GM23248 (cell line): ENCODE measurements at places on chromosomes 2 and 18. TPM values are rescaled to one million over a fixed set of nuclear protein-coding genes. Genes with fewer than 3 reads are reported as not detected.
A peak's percentile ranks its signal among the peaks of the same experiment; 100 is the strongest.

The CRYGD gene
- not detected in 2 replicates for polyA plus RNA-seq

The UGT1A6 gene
- not detected in 2 replicates for polyA plus RNA-seq

The FAM237A gene
- polyA plus RNA-seq = not detected in 2 replicates

The KCTD1 gene
- 5.0 and 5.7 TPM in 2 replicates for polyA plus RNA-seq

DNA sequence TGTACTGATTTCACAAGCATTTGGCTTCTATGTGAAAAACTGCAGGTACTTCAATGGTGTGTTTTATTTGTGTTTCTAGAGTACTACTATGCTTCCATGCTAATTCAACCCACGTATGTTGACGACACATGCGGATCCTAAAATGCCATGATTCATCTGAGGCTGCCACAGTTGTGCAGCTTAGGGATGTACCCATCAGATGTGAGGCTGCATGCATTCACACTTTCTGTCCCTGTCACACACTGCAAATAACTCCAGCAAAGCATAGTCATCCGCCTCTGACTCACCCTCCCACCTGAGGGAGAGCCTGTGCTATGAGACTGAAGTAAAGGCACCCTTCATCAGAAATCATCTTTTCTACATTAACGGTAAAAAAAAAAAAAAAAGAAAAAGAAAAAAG, 22.1 kb upstream of the SERTAD2 start:
- DNase-seq = peak; percentile 71

The MC2R gene
- not detected in 2 replicates for polyA plus RNA-seq

The RAB6C gene
- not detected in 2 replicates for polyA plus RNA-seq

The KIAA2012 gene
- 0.13 and 0.18 TPM in 2 replicates for polyA plus RNA-seq

DNA sequence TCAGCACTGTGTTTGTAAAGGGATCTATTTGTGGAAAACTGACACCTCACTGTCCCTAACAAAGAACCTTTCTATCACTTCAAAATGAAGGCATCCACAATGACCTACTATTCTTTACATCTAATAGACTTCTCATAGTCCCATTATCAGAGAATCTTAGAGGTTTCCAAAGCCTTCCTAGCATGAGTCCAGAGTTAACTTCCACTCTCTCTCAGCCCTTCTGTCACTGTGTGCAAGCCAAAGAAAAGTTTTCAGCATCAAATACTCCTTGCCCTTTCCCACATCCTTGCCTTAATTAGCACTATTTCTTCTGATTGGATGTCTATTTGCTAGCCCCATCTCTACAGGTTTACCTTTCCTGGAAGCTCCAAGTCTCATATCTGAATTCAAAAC, 178.5 kb downstream of the ERBB4 start:
- no peak for DNase-seq

DNA sequence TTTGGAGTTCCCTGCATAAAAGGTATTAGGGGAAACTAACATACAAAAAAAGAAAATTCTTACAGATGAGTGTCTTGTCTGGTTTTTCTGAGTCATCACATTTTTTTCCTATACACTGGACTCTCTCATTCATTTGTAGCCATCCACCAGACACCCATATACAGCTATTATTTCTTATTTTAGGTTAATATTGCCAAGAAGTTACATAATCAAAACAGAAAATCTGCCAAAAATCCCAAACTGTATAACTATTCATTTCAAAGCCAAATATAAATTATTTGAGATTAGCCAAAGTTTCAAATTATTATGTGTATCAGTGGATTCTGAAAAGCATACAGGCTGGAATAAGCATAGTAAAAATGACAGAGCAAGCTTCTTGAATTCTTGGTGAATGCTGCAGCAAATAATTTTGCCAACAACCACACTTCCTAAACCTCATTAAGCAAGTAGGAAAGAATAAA, 191.2 kb downstream of the NCKAP5 start:
- peak; percentile 62 for DNase-seq

DNA sequence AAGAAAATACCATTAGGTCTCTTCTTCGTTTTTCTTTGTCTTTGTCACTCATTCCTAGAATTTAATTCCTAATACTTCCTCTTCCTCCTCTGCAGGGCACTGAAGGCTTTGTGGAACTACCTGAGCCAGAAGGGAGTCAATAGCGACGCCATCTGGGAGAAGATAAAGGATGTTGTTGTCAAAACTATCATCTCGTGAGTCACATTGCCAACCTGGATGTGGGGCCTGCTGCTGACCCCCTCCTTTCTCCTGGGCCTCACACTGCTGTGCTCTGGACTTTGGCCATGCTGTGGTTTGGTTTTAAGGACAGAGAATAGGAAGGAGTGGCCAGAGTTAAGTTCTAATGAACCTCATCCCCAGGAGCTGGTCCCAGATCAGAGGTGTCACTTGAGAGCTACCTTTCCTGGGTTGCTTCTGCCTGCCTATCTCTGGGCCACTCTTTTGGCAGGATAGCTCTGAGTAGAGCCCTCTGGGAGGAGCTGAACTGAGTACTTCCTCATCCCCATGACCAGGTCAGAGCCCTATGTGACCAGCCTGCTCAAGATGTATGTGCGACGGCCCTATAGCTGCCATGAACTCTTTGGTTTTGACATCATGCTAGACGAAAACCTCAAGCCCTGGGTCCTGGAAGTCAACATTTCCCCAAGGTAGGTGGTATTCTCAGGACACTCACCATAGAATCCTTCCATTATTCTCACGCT, 33.1 kb upstream of the CYP27A1 start:
- DNase-seq = no peak

DNA sequence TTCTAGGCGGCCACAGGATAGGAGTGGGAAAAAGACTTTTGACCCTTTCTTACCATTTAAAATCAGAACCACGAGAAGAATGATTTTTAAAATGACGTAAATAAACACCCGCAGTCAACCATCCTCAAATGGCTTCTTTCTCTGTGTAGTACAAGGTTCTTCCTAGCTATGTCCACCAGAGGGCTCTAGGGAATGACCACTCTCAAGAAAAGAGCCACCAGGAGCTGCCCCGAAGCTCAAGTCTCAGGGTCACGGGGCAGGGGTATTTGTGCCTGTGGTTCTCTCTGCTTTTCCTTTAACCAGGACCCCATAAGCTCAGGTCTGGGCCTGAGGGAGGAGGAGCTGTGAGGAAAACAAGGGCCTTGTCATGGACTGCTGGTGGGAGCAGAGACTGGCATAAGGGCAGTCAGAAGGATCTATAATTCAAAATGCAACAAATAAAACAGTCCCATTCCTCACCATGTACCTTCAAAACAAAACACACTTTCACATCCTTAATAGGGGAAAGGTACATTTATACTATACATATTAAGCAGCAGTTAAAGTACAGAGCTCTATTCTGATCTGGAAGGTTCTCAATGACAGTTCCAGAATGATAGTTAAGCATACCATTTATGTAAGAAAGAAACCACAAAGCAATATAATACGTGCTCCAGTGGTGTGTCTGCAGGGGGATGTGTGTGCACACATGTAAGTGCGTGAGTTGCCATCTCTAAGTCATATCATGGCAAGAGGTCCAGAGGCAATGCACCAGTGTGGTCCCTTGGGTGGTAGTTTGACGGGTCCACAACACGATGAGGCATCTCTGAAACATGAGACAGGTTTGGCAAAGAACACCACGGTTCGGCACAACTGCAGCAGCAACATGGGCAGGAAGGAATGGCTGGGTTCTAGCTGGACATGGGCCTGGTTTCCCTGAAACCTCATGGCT, 18.6 kb downstream of the LYPD1 start:
- peak; percentile 58 for DNase-seq

DNA sequence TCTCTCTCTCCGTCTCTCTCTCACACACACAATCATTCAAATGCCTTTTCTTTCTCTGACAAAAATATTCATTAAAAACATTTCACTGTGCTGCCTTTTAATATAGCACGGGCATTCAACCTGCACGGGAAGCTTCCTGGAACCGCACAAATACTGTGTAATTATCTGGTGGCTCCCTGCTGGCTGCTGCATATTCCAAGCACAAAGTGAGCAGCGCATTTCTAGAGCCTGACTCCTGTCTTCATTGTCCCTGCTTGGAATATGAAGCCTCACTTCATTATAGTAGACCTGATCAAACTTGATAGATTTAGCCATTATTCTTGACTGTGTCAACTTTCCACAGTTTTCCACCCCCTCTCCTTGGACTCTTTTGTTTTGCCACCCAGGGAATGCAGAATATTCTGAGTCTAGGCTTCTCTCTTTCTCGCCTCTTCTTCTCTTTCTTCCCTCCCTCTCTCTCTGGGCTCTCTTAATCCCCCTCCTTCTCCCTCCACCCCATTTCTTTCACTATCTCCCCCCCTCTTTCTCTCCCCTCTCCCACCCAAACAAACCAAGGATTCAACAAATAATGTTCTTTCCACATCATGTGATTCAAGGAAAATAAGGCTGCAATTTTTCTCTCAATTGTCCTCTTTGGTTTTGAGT, 672.1 kb upstream of the FANCL start:
- DNase-seq = no peak

DNA sequence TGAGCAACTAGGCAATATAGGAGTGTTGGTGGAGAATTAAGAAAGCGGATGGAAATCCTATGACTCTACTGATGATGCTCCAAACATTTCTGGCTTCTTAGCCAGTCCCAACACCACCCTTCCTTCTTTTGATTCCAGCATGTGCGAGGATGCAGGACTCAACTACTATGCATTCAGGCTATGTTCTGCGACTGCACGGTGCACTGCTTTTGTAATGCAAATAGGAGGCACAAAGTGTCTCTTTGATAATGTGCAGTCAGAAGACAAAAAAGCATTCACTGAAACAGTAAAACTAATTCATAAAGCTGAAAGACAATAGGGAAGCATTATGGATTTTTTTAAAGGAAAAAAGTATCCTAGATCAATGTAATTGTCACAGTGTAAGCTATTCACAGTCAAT, 106.7 kb downstream of the MEIS1 start:
- DNase-seq = no peak

- DNase-seq = peak; percentile 77
These were observed at the start of gene WDSUB1 for GRCh38 chr2:159285929-159286708. Gene WDSUB1 (minus strand): TSS chr2:159286703. CDS start chr2:159283069, 3,634 bp downstream.

GRCh38 chr2:12151716-12152115, 405.3 kb downstream of the LPIN1 start:
- DNase-seq = no peak

The KDSR gene
- polyA plus RNA-seq = 54.7 and 55.1 TPM in 2 replicates

The LRRTM4 gene
- not detected in 2 replicates for polyA plus RNA-seq

DNA sequence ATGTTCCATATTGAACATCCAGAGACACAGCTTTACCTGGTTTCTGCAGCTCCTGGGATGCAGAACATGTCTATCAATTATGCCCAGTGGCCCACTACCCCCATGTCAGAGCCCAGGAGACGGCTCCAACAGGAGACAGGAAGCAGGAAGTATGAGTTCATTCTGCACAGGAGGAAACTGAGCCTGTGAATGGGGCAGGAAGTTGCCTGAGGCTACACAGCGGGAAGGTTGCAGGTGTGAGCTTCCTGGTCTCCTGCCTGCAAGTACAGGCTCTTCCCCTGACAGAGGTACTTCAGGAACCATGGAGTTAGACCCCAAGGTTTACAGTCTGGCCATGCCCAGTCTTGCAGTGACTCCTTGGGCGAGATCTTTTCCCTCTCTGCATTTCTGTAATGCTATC, 2.8 kb upstream of the BOK start:
- no peak for DNase-seq

The IL36B gene
- polyA plus RNA-seq = not detected in 2 replicates

DNA sequence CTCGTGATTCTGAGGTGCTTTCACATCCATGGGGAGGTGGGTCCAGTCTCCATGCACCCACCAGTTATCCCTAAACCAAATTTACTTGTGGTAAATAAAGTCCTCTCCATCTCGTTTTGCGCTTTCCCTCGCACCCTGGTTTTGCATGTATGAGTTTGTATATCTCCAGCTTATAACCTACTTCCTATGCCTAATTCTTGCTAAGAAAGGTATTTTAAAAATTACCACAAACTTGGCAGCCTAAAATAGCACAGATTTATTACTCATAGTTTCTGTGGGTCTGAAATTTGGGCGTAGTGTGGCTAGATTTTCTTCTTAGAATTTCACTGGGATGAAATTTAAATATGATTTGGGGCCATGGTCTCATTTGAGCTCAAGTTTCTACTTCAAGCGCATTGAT, 511.5 kb downstream of the NYAP2 start:
- peak; percentile 8 for DNase-seq

DNA sequence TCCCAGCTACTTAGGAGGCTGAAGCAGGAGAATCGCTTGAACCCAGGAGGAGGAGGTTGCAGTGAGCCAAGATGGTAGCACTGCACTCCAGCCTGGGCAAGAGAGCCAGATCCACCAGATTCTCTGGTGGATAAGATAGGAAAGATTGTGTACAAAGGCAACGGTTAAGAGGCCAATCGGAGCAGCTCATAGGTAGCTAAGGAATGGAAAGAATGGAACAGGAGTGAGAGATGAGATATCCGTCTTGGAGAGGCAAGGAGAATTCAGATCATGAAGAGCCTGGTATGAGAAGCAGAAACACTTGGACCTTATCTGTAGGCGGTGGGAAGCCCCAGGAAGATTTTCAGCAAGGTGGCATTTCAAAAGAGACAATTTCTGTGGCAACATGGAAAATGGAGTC, 27.1 kb downstream of the TTR start:
- DNase-seq = no peak

GRCh38 chr2:186456941-186457340, 29.1 kb upstream of the ZC3H15 start:
- peak; percentile 89 for DNase-seq

The C2orf78 gene
- not detected in 2 replicates for polyA plus RNA-seq

The KHK gene
- 0.24 and 0.51 TPM in 2 replicates for polyA plus RNA-seq

The MAP2 gene
- polyA plus RNA-seq = 1.1 and 1.3 TPM in 2 replicates

DNA sequence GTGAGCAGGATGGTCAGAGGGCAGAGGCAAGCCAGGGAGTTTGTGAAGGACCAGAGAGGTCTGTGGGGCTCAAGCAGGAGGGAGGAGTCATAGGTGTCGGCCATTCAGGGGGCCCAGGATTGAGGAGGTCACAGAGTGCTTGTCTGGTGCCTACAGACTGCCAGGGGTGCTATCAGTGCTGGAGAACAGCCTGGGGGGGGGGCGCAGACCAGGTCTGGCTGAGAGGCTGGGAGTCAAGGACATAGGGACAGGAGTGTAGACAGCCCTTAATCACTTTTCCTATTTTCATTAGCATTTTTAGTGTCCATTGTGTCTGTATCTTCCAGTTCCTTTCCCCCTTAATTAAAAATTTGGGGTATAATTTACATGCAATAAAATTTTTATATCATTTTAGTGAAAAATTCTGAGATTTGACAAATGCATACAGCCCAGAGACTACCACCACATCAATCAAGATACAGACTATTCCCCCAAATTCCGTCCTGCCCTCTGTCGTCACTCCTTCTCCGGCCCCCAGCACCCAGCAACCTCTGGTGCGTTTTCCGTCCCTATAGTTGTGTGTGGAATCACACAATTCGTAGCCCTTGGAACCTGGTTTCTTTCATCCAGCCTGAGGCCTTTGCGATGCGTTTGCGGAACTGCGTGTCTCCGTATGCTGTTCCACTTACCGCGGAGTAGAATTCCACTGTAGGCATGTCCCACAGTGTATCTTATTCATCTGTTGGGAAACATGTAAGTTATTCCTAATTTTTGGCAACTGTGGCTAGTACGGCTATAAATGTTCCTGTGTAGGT, 6.2 kb downstream of the ZAP70 start:
- no peak for DNase-seq
